Esophagus muscularis mucosa (tissue), 4 donors: ENCODE measurements at places on chromosomes 1 and 21. TPM values are rescaled to one million over a fixed set of nuclear protein-coding genes. Genes with fewer than 3 reads are reported as not detected.

DNA sequence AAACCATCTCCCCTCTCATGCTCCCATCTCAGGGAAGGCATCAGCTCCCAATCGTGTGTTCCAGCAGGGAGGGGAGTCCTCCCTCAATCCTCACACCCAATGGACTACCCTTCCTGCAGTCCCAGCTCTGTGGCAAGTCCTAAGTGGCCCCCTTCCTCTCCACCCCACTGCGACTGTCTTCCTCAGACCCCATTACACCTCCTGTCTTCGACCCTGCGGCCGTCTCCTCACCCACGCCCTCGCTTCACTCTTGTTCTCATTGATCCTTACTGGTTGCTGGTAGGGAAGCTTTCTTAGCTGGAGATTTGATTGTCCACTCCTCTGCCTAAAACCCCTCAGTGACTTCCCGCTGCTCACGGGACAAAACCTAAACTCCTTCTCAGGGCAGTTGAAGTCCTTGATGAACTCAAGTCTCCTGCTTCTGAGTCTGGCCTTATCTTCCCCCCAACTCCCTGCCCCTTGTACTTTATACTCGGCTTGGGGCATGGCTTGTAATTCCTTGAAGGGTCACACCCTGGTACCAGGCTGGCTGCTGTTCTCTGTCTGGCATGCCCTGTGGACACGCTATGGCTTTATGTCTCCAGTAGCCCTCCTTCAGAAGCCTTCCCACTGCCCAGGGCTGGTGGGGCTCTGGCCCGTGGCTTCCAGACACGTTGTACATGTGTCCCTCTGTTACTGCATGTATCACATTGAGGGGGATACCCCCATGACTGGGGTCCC, 2.3 kb upstream of the EPS8L3 start:
- no peak for DNase-seq
- no peak overlapping the region for H3K27ac ChIP-seq
- no peak overlapping the region for H3K4me3 ChIP-seq
- no peaks in the 10 kb centered on the region for H3K27me3 ChIP-seq
- H3K36me3 ChIP-seq = no peaks in the 10 kb centered on the region

DNA sequence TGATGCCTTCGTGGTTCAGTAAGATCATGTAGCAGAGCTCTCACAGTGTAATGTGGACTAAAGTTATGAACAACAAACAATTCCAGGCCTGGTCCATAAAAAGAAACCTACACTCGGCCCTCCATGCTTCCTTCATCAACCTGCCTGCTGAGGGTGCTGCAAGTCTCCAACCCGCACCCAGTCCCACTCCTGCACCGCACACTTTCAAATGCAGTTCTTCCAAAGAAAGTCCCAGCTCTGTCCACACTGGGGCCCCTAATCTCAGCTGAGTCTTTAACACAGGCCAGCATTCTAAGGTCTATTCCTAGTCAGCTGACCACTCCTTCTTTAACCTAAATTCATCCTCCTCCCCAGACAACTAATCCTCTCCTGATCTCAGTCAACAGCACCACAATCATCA, 71.5 kb upstream of the NR5A2 start:
- no peak for DNase-seq
- H3K36me3 ChIP-seq = no peaks in the 10 kb centered on the region
- no peak overlapping the region for H3K27ac ChIP-seq
- no peaks in the 10 kb centered on the region for H3K4me1 ChIP-seq
- H3K27me3 ChIP-seq = no peaks in the 10 kb centered on the region
- no peak overlapping the region for H3K4me3 ChIP-seq

Gene PI4KB
- total RNA-seq = 69.0 TPM

Gene CFHR1
- not detected for total RNA-seq

GRCh38 chr21:16037421-16037955, 307.7 kb downstream of the USP25 start:
- H3K4me3 ChIP-seq = no peak overlapping the region
- DNase-seq = no peak
- no peaks in the 10 kb centered on the region for H3K36me3 ChIP-seq
- no peak overlapping the region for H3K27ac ChIP-seq
- H3K27me3 ChIP-seq = no peaks in the 10 kb centered on the region
- no peaks in the 10 kb centered on the region for H3K4me1 ChIP-seq

Gene CYP4X1
- 4.0 TPM for total RNA-seq

- peaks cover 50% of the 10 kb centered on the region for H3K27me3 ChIP-seq
- H3K27ac ChIP-seq = no peak overlapping the region
- H3K4me3 ChIP-seq = no peak overlapping the region
- DNase-seq = peak; percentile 87
- H3K36me3 ChIP-seq = no peaks in the 10 kb centered on the region
Measured at GRCh38 chr1:201259476-201260235, 23.6 kb upstream of the PKP1 start.

Gene LRRC3
- total RNA-seq = 6.6 TPM

GRCh38 chr1:234427950-234428646, 50.9 kb downstream of the TARBP1 start:
- H3K27me3 ChIP-seq = no peaks in the 10 kb centered on the region
- DNase-seq = no peak
- H3K4me1 ChIP-seq = no peaks in the 10 kb centered on the region
- H3K27ac ChIP-seq = no peak overlapping the region

Gene LRRC38
- not detected for total RNA-seq

Gene RNU1-3
- total RNA-seq = under 0.01 TPM

Gene VWA5B1
- not detected for total RNA-seq

Gene OLFML3
- 61.0 TPM for total RNA-seq

Gene CLCA4
- total RNA-seq = 1.7 TPM

Gene RER1
- total RNA-seq = 47.3 TPM

GRCh38 chr1:64925594-64925993, 40.8 kb downstream of the JAK1 start:
- no peaks in the 10 kb centered on the region for H3K36me3 ChIP-seq
- no peaks in the 10 kb centered on the region for H3K27me3 ChIP-seq
- H3K4me3 ChIP-seq = no peak overlapping the region
- peak; percentile 62 for DNase-seq
- no peak overlapping the region for H3K27ac ChIP-seq

Gene SPRR3
- total RNA-seq = 1.6 TPM

DNA sequence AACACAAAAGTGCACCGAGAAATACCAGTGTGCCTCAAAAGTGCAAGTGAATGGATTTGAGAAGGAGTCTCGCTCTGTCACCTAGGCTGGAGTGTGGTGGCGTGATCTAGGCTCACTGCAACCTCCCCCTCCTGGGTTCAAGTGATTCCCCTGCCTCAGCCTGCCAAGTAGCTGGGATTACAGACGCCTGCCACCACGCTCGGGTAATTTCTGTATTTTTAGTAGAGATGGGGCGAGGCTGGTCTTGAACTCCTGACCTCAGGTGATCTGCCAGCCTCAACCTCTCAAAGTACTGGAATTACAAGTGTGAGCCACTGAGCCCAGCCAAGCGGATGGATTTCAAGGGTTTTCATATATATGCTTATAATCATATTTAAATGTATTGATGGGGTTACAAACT, 35.8 kb downstream of the PRRX1 start:
- DNase-seq = no peak
- H3K27me3 ChIP-seq = no peaks in the 10 kb centered on the region
- H3K27ac ChIP-seq = no peak overlapping the region
- H3K4me1 ChIP-seq = peaks cover 14% of the 10 kb centered on the region

GRCh38 chr1:98048751-98049325, 128.0 kb upstream of the DPYD start:
- no peaks in the 10 kb centered on the region for H3K36me3 ChIP-seq
- DNase-seq = no peak
- no peak overlapping the region for H3K27ac ChIP-seq
- peaks cover 56% of the 10 kb centered on the region for H3K27me3 ChIP-seq
- H3K4me1 ChIP-seq = peaks cover 35% of the 10 kb centered on the region
- H3K4me3 ChIP-seq = peak overlapping the region; percentile 37

GRCh38 chr1:9886092-9886742, 23.9 kb downstream of the CTNNBIP1 start:
- peaks cover 48% of the 10 kb centered on the region for H3K4me1 ChIP-seq
- H3K27ac ChIP-seq = no peak overlapping the region
- no peaks in the 10 kb centered on the region for H3K27me3 ChIP-seq
- no peaks in the 10 kb centered on the region for H3K36me3 ChIP-seq
- H3K4me3 ChIP-seq = no peak overlapping the region

DNA sequence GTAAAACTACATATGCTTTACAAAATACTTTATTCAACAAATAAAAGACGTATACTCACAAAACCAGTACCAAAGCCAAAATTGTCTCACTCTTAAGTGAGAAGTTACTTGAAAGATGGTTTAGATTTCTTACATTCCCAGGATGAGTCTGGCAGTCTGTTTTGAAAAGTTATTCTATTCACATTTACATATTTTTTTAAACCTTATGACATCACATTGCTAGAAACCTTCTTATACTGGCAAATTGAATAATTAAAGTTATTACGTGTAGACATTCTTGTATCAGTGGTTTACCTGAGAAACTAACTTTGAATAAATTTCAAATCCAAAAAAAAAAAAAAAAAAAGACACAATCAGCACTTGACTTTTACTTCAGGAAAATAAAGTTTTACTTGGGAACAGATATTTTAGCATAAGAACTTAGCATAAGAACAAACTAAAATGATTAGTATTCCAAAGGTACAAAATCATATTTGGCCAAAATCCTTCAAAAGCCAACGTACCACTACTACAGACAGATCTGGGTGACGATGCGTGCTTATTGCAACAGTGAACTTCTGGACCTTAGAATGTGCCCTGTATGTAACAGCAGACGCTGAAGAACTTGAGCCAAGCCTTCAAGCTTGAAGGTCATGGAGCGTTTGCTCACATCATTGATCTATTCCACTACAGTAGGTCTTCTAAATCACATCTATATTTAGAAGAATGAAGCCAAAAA, 2.5 kb downstream of the CDC42BPA start:
- no peak for DNase-seq
- peaks cover 8% of the 10 kb centered on the region for H3K4me1 ChIP-seq
- H3K4me3 ChIP-seq = peak overlapping the region; percentile 97
- H3K36me3 ChIP-seq = no peaks in the 10 kb centered on the region
- H3K27ac ChIP-seq = peak overlapping the region; percentile 87
- H3K27me3 ChIP-seq = no peaks in the 10 kb centered on the region

Gene ZNF648
- total RNA-seq = not detected

- peaks cover 41% of the 10 kb centered on the region for H3K4me1 ChIP-seq
- no peaks in the 10 kb centered on the region for H3K36me3 ChIP-seq
- H3K4me3 ChIP-seq = no peak overlapping the region
- DNase-seq = no peak
- H3K27me3 ChIP-seq = peaks cover 7% of the 10 kb centered on the region
Measured at GRCh38 chr1:151715726-151716404, 738 bp downstream of the CELF3 start.

GRCh38 chr1:170694172-170694926, 30.4 kb downstream of the PRRX1 start:
- no peak overlapping the region for H3K4me3 ChIP-seq
- peak; percentile 24 for DNase-seq
- no peaks in the 10 kb centered on the region for H3K36me3 ChIP-seq
- H3K4me1 ChIP-seq = peaks cover 26% of the 10 kb centered on the region

DNA sequence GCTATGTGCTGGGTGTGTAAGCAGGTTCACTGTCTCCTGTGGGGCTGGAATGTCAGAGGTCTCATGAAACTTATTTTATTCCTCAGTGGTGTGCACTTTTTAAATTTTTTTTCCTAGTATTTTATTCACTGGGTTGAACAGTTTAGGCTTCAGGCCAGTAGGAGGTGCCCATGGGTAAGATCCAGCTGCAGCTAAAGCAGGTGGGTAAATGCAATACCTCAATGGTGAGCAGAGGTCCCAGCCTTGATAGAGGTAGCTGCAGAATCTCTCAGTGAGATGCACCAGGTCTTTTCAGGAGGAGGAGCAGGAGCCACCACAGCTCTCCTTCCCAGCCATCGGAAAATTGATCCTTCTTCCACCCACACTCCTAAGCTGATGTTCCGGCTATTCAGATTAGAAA, 12.6 kb upstream of the OR6N2 start:
- no peak overlapping the region for H3K27ac ChIP-seq
- H3K27me3 ChIP-seq = no peaks in the 10 kb centered on the region
- no peaks in the 10 kb centered on the region for H3K4me1 ChIP-seq
- no peaks in the 10 kb centered on the region for H3K36me3 ChIP-seq
- DNase-seq = no peak

Gene ATAD3C
- total RNA-seq = 2.4 TPM

Gene TSPAN1
- total RNA-seq = 1.5 TPM

Gene KCNE1
- 1.8 TPM for total RNA-seq

DNA sequence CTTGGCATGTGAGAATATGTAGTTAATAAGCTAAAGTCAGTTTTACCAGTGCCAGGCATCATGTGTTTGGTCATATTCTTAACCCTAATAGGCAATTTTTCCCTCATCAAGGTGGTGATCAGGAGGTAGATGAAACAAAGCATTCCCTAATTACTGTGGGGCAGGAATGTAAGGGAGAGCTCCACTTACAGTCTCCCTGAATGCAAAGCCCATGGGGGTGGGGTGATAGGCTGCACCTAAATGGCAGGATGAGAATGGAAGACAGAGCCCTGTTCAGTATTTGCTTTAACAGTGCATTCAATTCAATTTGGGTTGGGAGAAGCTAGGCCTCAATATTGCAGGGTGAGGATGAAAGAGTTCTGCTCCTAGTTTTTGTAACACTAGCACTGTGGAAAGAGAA, 23.4 kb downstream of the ZNF678 start:
- DNase-seq = no peak
- H3K27ac ChIP-seq = no peak overlapping the region
- H3K4me1 ChIP-seq = no peaks in the 10 kb centered on the region
- H3K4me3 ChIP-seq = no peak overlapping the region

DNA sequence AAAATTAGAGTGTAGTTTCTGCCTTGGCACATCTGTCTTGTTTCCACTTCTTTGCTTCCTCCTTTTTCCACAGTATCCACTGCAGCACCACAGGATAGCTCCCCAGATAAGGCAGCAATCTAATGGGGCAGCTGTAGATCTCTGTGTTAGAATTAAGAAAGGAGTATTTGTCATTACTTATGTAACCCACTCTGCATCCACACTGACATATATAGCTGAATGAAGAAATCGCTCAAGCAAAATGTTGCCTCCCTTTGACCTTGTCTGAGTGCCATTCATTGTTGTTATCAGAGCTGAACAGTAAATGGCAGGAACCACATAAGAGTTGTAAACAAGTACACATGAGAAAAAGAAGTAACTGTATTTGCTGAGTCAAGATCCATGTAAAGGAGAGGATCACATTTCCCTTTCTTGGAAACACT, 45.9 kb upstream of the DPH5 start:
- peaks cover 9% of the 10 kb centered on the region for H3K36me3 ChIP-seq
- DNase-seq = no peak
- no peaks in the 10 kb centered on the region for H3K4me1 ChIP-seq
- H3K27ac ChIP-seq = no peak overlapping the region
- H3K4me3 ChIP-seq = no peak overlapping the region

Gene NOS1AP
- 0.99 TPM for total RNA-seq

- no peaks in the 10 kb centered on the region for H3K36me3 ChIP-seq
- no peaks in the 10 kb centered on the region for H3K27me3 ChIP-seq
- H3K4me1 ChIP-seq = no peaks in the 10 kb centered on the region
- H3K27ac ChIP-seq = no peak overlapping the region
- no peak for DNase-seq
- H3K4me3 ChIP-seq = no peak overlapping the region
Measured at GRCh38 chr1:101407505-101408211, 170.8 kb downstream of the S1PR1 start.
